Activated CD4-positive, CD25-positive, alpha-beta regulatory T cell (primary cell): ENCODE measurements at places on chromosomes 13 and 19.

DNA sequence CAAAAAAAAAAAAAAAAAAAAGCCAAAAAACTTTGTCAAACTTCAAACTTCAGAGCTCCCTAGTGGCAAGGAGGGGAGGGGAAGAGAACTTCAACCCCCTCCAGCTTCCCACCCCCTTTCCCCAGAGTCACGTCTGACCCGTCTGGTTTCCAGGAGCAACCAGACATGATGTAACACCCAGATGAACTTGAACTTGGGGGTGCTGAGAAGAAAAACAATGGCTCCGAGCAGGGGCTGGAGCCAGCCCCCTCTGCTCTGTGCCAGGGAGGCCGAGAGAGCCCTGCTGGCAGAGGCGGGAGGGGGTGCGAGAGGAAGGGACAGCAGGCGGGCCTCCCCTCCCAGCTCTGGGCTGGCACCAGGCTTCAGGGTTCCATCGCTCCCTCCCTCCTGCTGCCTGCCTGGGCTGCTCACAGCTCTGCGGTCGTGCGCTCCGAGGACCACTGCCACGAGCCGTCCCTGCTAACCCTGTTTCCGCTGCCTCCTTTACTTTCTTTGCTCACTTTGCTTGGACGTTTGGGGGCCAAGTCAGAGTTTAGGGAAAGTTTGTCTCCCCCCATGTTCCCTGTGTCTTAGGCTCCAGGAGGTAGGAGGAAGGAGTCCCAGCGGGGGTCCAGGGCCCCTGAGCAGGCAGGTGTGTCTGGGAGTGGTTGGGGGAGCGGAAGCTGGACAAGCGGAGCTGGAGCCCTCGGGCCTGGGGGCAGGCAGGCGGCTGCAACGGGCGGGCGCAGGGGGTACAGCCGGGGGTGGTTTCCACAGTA, 11.1 kb downstream of the LYL1 start:
- DNase-seq = no peak

DNA sequence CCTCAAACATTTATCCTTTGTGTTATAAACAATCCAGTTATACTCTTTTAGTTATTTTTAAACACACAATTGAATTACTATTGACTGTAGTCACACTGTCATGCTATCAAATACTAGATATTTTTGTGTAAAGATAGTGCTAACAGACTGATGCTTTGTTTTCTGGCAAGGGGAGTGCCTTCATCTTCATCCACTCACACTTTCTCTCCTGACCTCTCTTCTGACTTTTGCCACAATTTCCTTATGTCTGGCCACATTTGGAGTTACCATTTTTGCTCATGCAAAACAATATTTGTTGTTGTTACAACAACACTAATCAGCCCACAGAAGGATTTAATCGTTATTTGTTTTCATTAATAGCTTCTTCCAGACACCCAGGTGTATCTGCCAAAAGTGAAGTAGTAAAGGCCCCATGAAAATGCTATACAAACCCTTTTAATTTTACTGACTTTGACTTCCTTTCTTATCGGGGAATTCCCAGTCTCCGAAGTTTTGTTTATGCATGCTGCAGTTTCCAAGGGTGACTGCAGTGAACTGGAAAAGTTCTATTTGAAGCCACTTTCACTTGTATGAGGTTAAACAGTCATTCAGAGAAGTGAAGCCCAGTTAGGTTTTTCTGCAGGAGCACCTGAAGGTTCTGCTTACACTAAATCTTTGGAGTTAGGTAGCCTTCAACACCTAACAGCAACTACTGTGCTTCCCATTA, 66.1 kb upstream of the FRY start:
- DNase-seq = no peak

- DNase-seq = no peak
Measured at GRCh38 chr13:59343993-59344822, 819.5 kb downstream of the DIAPH3 start.

DNA sequence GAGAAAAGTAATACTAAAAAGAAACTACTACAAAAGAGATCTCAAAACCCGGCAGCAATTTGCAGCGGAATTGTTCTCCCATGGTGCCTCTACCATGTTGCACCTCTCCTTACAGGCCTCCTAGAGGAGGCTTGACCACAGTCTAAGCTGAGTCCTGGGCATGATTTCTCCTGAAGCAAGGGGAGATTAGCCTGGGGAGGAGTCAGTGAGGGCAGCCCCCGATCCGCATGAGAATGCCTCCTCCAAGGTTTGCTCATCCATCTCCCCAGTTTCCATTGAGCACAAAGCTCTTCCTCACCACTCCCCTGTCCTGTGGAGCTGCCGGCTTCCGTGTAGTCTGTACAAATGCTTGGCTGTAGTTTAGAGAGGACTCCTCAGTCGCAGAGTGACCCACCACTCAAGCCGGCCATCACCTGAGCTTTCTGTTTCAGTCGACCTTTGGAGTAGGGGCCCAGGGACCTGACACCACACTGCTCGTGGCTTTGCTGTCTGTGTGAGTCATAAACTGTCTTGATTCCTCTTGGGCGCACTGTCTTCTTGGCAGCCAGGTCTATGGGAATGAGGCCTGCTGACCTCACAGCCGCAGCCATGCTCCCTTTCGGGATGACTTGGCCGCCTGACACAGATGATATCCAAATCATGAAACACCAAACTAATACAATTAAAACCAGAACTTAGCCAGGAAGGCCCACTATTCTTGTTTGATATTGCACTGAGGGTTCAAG, 72.3 kb downstream of the C1QTNF9 start:
- DNase-seq = no peak

DNA sequence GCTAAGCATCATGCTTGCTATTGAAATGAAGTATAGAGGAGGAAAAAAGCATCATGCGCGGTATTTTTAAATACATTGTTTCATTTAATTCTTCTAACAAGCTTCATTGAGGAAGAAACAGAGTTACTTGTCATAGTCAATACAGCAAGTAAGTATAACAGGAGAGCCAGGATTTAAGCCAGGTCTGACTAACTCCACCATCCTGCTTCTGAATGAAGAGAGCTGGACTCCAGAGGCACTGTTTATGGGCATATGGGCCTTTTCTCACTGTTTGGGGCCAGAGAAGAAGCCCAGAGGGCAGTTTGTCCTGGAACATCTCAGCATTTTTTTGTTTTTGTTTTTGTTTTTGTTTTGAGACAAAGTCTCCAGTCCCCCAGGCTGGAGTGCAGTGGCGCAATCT, 7.9 kb downstream of the SAMD4B start:
- no peak for DNase-seq

GRCh38 chr13:99012539-99012938, 34.7 kb upstream of the DOCK9 start:
- no peak for DNase-seq

DNA sequence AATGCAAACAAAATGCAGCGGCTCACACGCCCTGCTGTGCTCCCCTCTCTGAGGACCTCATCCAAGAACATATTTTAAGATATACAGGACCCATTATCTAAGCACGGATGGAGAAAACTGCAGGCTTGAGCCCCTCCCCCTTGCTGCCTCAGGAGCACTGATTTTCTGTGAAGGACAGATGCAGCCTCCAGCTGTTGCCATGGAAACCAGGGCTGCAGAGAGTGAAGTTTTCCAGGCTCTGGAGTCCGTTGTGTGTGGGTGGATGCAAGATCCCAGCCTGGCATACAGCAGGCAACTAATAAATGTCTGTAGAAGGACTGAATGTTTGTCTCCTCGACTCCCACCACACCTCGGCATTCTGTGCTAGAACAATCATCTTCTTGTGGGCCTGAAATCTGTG, 105.6 kb upstream of the PEG3 start:
- no peak for DNase-seq

DNA sequence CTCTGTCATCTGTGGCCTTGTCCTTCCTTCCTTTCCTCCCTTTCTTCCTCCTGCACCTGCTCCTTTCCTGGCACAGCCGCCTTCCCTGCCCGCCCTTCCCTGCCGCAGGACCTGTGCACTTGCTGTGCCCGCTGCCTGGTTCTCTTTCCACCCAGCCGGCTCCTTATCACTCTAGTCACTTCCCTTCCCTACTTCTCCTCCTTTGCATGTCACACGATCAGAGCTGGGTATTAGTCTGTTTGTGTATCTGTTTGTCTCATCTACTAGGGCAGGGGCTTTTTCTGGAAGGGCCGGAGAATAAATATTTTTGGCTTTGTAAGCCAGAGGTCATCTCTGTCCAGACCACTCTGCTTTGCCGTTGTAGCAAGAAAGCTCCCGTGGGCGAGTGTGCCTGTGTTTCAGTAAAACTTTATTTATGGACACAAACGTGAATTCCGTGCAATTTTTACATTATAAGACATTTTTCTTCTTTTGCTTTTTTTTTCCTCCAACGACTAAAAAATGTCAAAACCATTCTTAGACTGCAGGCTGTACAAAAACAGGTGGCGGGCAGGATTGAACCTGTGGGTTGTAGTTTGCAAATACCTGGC, 6.1 kb downstream of the KDM4B start:
- DNase-seq = no peak

GRCh38 chr13:108566413-108567170, 62.8 kb upstream of the MYO16 start:
- DNase-seq = no peak

DNA sequence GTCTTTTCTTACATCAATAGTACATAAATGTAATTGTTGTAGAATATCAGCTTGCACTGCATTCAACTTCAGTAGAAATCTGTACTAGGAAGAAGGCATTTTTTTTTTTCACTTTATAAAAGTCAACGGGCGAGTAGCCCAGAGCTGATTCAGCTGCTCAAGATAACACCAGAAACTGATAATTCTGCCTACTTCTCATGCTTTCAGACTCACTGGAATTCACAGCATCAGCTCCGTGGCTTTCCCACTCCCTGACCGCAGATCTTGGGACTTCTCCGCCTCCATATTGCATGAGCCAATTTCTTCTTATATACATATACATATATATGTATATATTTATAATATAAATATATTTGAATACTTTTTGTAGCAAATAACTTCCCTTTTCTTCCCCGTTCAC, 263.1 kb upstream of the RXFP2 start:
- DNase-seq = no peak

DNA sequence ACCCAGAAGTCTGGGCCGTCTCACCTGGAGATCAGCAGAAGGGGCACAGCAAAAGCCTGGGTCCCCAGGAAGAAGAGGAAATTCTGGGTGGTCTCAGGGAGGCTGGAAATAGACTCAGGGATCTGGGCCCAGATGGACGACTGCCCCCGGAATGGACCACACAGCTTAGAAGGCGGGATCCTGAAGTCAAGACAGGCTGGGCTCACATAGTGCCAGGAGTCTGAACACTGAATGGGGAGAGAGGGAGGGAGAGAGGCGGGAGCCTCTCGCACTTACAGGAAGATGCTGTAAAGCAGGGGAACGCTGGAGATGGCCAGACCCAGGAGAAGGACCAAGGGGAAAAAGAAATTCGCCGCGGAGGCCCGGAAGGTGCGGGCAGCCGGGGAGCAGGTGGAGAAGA, 1.3 kb upstream of the LENG1 start:
- no peak for DNase-seq

DNA sequence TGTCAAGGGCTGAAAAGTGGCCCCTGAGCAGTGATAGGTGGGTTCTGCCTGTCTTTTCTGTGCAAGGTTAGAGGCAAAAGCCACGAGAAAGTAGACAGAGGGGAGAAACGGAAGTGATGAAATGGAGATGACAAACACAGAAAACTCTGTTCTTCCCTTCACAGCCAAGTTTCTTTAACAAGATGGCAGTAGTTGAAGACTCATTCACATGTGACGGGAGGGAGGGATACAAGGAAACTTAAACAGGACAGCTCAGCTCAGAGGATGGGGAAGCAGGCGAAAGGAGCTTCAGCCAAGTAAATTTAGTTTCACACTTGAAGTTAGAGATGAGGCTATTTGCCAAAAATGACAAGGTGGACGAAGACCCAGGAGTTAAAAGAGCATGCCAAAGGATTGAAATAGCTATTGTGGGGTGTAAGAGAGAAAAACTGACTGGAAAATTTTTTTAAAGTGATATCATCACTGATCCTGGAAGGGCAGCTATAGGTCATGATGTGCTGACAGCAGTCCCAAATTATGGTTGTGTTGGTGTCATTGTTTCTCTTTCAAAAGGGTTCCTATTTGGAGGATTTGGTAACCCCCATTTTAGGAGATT, 347.9 kb downstream of the EFNB2 start:
- DNase-seq = no peak

DNA sequence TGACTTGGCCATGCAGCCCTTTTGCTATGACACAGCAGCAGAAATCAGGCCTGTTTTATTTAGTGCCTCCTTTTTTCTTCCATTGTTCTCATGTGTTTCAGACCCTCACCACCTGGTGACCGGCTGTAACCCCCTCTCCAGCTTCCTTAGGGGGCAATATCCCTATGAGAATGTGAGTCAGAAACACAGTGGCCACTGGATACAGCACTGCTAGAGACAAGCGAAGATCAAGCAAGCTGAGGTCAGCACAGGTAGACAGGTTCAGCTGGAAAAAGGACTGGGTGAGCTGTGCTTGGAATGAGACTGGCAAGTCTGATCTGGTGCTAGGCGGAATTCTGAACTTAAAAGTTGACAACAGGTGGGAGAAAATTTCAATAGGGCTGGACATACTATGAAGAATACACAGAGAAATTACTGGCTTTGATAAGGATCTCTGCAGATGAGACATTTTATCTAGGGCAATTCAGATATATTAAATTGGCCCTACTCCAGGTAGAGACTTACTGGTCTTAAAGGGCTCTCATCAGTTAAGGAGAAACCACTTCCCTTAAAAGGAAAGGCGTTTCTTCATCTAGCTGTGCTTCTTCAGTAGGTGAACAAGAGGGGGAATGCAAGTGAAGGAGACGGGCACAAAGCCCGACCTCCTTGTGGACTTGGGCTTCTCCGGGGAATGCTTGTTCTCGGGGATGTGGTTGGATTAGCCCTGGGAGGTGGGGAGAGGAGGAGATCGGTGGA, 83.3 kb downstream of the ERCC5 start:
- no peak for DNase-seq

DNA sequence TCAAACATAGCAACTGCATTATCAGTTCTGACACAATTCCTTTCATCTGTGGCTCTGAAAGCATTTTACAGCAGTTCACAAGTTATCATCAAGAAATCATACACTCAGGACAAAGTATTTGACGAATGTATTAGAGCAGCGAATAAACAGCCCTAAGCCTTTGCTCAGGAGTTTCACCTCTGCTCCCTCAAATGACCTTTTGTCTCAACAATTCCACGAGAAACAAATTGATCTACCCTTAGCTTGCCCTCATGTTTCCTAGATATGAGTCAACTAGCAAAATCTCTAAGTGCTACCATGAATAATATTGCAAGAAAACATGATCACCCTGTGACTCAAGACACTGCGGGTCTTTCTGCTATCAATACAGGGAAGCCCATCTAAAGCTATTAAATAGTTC, 396.1 kb downstream of the EFNB2 start:
- no peak for DNase-seq

DNA sequence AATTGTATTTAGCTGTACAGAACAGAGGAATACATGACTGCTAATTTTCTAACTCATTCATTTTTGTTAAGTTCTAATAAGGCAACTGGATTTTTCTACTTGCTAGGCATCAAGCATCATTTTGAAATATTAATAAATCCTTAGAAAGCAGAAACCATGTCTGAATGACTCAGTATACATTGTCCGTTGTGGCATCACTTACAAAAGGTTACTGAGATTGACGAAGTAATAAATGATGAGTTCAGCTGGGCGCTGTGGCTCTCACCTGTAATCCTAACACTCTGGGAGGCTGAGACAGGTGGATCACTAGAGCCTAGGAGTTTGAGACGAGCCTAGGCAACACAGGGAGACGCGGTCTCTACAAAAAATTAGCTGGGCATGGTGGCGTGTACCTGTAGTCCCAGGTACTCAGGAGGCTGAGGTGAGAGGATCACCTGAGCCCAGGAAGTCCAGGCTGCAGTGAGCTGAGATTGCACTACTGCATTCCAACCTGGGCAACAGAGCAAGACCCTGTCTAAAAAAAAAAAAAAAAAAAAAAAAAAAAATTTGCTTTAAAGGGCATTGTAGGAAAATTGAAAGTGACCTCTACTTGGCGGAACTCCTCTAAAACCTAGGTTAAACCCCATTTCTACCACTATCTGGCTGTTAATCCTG, 36.6 kb downstream of the LHFPL6 start:
- no peak for DNase-seq

GRCh38 chr13:28585561-28585960, 73.4 kb upstream of the POMP start:
- no peak for DNase-seq
